Inflammatory macrophage (primary cell): ENCODE measurements at places on chromosomes 13 and 19.

- peak; percentile 88 for DNase-seq
Observed at GRCh38 chr19:1213391-1214286, 8.1 kb downstream of the STK11 start.

DNA sequence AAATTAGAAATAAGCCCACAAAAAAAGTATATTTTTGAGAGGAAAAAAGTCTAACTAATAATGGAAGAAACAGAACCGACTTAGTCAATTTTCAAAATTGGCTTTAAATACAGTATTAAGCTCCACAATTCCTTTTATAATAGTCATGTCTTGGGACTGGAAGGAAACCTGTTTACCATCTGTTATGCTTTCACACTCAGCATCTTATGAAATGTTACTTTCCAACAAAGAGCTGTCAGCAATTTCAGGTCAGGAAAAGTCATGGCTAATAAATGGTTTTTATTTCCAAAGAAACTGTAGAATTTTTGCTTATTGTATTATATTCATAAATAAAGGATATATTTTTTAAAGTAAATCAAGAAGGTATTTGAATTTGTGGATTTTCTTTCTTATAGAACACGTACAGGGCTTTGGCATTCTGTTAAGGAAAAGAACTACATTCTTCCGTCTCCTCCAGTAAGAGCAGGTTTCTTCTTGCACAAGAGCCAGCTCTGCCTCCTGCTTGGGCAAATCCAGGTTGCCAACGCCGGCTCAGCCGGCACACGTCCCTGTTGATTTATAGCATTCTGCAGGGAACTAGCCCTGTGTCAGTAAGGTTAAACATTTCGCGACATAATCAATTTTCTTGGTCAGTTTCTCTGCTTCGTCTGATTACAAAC is 52.9 kb upstream of the GPR12 start:
- DNase-seq = no peak

GRCh38 chr19:40314656-40315055 is 29.5 kb upstream of the AKT2 start:
- DNase-seq = peak; percentile 27

DNA sequence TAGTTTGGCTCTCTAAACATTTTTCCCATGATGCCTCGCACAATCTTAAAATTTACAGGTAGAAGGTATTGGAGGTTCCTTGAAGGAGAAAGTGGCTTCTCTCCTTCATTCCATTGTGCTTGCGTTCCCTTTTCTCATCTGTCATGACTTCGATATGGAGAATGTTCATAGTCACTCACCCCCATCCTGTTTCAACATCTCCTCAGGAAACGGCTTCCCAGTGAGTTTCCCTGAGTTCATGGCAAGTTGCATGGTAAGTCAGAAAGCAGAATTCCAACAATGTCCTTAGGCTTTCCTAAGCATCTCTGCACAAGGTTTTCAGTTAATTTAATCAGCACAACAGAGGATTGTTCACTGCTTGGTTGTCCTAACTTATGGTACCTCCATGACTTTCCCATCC is 581.8 kb upstream of the SLITRK5 start:
- no peak for DNase-seq

DNA sequence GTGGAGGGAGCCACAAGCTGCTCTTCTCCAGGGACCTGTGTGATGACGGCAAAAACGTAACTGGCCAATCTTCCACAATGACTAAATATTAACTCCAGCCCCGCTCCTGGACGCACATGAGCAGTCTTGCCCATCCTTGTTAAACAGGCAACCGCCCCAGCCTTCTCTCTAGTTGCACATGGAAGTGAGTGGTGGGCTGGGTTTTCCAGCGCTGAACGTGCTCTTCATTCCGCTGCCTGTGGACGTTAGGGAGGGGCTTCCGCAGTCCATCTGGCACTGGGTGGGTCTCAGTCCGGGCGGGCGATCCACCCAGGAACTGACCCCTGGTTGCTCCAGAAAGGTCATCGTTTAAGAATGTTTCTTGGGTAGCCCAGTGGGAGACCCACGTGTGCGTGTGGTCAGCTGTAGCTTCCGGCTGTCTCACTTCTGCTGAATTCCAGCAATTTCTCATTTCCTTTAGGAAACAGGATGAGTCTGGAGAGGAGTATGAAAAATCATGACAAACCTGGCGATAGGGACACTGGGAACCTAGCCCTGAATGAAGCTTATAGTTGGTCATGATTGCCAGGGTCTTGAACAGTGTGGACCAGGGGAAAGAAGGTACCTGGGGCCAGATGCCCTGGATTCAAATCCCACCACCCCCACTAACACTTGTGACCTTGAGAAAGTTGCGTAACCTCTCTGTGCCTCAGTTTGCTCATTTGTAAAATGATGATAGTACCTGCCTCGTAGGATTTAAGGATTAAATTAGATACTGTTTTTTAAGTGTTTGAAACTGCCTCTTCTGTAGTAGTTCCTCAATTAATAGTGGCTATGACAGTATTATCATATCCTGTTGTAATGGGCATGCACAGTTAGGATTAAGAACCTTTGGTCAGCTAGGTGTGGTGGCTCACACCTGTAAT is 92.6 kb downstream of the SIPA1L3 start:
- DNase-seq = no peak

- no peak for DNase-seq
Observed at GRCh38 chr19:43504426-43505185, at the start of gene PHLDB3. PHLDB3 (minus strand) TSS chr19:43504746; CDS start chr19:43504118, 628 bp downstream.

- DNase-seq = peak; percentile 9
Observed at GRCh38 chr13:33799950-33800592, 17.9 kb upstream of the RFC3 start.

DNA sequence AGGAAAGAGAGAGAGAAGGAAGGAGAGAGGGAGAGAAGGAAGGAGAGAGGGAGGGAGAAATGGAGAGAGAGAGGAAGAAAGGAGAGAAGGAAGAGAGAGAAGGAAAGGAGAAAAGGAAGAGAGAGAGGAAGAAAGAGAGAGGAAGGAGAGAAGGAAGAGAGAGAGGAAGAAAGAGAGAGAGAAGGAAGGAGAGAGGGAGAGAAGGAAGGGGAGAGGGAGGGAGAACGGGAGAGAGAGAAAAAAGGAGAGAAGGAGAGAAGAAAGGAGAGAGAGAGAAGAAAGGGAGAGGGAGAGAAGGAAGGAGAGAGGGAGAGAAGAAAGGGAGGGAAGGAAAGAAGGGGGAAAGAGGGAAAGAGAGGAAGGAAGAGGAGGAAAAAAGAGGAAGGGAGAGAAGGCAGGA is 1070.7 kb downstream of the UQCRFS1 start:
- no peak for DNase-seq

GRCh38 chr13:65872448-65872847 is 1357.7 kb downstream of the PCDH9 start:
- no peak for DNase-seq

GRCh38 chr13:76983676-76984075 is 8.2 kb upstream of the CLN5 start:
- peak; percentile 16 for DNase-seq

GRCh38 chr13:39254601-39255000 is 216.3 kb downstream of the NHLRC3 start:
- no peak for DNase-seq

DNA sequence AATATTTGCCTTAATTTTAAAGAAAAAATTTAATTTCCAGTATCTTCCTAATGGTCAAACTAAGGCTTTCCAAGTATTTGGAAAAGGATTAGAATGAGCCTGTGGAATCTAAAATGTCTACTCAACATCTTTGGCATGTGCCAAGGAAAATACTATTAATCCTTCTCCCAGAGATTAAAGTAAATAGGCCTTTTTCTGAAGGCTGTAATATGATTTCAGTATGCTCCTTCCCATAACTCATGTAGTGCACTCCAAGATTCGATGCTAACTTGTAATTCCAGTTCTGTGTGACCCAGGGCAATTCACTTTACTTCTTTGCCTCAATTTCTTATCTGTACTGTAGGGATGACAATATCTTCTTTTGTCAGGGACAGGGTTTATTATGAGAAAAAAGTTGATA is 196.9 kb downstream of the ZIC5 start:
- DNase-seq = no peak

DNA sequence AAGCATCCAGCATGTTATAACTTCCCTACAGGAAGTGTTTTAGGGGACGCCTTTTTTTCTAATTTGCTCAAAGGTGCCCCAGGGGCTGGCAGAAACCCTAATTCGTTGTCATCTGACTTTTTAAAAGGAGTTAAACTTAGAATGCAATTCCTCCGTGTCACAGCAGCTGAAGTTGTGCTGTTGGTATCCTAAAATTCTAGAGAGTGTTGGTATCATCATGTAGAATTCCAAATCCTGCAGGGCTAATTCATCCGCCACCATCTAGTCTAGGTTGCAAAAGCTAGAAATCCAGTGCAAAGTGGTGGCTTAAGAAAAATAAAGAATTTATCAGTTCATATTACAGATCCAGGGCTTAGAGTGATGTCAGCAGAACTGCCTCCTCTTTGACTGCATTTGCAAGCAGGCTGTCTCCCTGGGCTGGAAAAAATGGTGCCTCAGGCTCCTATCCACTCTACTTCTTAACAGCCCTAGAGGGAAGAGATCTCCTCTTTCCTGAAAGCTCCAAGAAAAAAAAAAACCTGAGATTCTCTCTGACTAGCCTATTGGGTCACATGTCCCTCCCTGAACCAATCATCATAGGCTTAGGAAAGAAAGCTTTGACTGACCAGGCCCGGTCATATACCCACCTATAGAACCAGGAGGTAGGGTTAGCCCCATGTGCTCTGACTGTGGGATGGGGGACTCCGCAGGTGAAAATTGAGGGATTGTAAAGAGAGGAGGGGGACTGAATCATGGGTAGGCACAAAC is 73.0 kb downstream of the MAP4K1 start:
- no peak for DNase-seq

DNA sequence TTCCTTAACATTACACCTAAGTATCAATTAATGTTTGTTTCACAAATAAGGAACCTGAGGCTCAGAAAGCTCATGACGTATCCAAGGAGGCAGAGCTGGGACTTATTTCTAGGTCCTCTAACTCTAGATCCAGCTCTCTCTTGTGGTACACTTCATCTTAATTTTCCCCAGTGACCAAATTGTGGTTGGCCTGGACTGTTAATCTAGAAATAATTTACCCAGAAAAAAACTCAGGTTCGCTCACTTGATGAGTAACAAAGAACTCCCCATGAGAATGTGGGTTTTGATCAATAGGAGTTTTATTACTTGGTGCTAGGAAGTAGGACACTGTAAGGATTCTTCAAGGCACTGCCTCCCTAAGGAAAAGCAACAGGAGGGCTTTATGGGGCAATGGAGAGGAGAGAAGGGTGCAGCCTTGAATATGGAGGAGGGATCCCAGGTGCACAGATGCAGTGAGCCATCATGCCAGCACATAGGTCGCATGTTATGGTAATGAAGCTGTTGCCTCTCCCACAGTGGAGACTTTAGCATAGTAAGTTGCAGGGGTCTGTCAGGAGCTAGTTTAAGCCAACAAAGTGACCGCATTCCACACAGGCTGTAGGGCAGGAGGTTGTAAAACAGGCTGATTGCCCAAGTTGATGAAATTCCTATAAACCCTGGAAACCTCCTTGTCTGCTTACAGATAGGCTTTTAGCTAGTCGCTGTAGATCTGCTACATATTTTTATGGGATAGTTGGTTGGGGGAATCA is 14.7 kb downstream of the RAP2A start:
- no peak for DNase-seq

DNA sequence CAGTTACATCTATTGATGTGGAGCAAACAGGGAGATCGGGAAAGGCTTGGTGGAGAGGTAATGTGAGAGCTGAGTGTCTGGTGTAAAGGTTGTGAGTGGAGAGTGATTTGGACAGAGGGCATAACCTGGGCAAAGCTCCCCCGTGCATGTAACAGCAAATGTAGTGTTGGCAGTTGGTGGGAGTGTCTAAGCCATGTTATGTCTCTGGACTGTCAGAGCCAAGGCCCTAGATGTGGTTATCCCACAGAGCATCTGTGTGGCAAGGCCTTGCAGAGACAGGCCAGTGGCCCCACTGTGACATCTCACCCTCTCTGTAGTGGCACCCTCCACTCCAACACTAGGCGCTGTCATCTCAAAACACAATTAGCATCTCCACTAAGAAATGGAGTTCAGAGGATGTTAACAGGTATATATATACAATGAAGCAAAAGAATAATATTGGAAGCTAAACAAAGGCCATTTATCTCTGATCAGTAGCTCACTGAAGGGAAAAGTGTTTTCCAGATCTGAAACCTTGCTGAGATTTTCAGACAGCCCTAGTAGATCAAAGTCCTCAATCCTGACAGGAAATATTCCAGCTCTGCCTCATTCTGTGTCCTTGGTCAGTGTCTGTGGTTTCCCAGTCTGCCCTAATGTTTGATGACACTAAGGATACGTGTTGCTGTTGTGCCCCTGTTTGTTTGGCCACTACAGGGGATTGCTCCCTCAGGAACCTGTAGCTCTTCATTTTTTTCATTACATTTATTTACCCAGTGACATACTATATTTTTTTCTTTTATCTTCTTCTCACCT is 20.2 kb downstream of the POLR1D start:
- DNase-seq = no peak

GRCh38 chr19:10228920-10229319 is 2.2 kb downstream of the S1PR2 start:
- peak; percentile 48 for DNase-seq

- peak; percentile 34 for DNase-seq
Observed at GRCh38 chr19:873084-873483, 13.6 kb downstream of the CFD start.

DNA sequence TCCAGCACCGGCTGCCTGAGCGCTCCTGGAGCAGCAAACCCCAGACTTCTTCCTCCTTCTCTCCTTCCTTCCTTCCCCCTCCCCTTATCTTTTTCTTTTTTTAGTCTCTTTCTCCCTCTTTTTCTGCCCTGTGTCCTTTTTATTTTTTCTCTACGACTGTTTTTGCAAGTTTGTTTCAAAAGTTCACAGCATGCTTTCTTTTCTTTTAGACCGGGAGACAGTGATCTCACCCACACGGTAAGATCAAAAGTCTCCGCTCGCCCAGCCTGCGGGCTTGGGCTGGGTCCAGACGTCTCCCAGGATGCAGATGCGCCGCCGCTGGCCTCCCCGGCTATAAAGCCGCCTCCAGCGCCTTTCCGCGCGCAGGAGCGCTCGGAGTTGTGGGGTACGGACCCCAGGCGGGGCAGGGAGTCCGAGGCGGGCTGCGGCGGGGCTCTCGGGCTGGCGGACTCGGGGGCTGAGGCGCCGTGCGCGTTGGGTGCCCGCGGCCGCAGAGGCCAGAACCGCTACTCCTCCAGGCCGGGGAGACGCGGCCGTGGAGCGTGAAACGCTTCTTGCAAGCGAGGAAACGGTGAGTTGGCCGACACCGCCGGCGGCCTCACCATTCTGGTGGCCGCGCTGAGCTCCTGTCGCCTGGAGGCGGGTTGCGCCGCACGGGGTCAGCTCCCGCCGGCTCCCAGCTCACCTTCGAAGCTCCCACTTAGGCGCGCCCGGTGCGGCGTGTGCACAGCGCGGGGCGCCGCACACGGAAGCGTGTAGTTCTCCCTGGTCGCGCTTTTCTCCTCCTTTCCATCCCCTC is 2.0 kb upstream of the TSHZ3 start:
- DNase-seq = no peak
